ENCODE measurements at places on chromosomes 7 and 10. TPM values are rescaled to one million over a fixed set of nuclear protein-coding genes. Genes with fewer than 3 reads are reported as not detected.

DNA sequence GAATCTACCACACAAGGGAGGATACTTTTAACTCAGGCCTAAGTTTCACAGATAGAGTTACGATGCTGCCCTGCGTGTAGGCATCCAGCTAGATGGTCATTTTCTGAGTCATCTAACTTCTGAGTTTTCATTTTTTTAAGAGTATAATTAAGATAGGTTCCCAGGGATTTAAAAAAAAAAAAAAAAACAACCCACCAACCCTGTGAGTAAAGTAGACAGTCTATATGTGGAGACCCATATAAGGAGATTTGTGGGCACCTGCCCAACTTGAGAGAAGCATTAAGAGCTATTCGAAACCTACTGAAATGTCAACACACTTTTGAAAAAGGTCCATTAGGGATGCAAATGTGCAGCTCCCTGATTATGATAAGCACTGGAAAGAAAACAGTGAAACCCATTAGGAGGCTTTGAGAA, 257.3 kb downstream of the TRIL start:
- DNase-seq = no peak

Gene OPN1SW
- 1.3 TPM for polyA plus RNA-seq

DNA sequence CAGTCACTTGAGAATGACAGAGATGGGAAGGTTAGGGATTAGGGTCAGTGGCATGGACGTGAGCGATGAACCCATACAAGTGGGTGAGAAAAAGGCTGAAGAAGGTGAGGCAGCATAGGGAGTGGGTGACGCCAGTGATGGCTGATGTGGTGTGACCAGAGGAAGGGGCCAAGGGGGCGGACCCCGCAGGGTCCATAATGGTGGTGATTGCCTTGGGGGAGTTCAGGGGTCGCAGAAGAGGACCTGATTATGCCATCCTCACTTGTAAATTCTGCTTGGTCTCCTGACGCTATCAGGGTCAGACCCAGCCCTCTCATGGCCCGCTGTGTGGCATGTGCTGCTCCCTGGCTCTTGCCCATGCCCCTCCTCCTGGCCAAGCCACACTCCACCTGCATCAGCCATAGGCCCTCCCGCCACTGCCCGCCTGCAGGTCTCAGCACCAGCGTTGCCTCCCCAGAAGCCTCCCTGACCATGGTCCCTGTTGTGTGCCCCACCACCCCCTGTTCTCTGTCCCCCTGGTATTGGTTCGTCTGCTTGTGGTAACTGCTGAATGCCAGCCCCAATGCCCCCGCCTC, 235.7 kb downstream of the EBF3 start:
- DNase-seq = no peak

Gene TAS2R5
- 2.2 TPM for polyA plus RNA-seq

Gene PNLIPRP3
- not detected for polyA plus RNA-seq

- DNase-seq = no peak
Observed at GRCh38 chr7:3042861-3043489, 692 bp downstream of the CARD11 start.

Measured in right renal cortex interstitium (tissue), 3 donors.